ENCODE measurements at places on chromosomes 1 and 21.

- DNase-seq, result no peak
These were observed 51.5 kb upstream of the RUNX3 start for GRCh38 chr1:24981631-24982005.

GRCh38 chr1:240831191-240831631 is 219.3 kb upstream of the GREM2 start:
- DNase-seq, result no peak

DNA sequence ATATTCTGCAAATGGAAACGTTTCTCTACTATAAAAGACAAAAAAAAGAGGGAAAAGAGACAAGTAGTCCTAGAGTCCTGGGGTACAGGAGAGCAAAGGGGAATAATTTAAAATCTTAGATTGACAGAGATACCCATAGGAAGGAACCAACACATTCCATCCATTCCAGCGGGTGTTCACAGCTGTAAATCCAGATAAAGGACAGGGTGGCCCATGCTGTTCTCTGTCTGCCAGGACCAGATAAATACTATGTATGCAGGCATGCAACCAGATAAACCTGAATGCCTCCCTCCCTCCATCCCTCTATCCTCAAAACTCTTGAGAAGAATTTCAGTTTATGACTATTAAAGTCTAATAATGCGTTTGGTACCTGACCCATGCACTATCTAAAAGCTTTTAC is 131.8 kb downstream of the PTPN14 start:
- no peak for DNase-seq

- no peak for DNase-seq
These were observed 199.4 kb upstream of the EDN2 start for GRCh38 chr1:41683681-41684500.

DNA sequence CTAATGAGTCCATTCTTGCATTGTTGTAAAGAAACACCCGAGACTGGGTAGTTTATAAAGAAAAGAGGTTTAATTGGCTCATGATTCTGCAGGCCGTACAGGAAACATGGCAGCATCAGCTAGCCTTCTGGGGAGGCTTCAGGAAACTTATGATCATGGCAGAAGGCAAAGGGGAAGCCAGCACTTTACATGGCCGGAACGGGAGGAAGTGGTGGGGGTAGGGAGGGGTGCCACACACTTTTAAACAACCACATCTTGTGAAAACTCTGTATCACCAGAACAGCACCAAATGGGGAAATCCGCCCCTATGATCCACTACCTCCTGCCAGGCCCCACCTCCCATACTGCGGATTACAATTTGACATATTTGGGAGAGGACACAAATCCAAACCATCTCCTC is 43.9 kb downstream of the NOS1AP start:
- no peak for DNase-seq

GRCh38 chr1:65971547-65971946 is 178.9 kb downstream of the PDE4B start:
- DNase-seq, result no peak

DNA sequence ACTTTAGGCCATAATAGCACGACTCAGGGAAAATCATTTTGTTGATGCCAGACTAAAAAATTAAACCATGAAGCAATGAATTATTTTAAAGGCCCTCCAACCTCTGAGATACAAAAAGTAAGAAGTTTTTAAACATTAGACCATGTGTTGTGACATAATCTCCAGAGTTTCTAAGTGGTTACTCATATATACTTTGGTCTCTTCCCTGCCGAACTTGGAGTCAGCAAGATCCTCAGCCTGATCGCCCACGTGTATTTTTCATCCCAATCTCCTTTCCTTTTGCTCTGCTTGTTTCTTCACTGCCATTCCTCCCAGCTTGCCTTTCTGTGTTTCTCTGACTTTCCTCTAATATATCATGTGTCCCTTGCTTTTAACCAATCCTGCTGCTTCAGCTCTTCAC is 3.8 kb downstream of the ARV1 start:
- no peak for DNase-seq

- DNase-seq, result no peak
These were observed 38.8 kb upstream of the SRSF10 start for GRCh38 chr1:24018611-24019580.
